Stimulated activated naive CD4-positive, alpha-beta T cell (primary cell): ENCODE measurements at places on chromosomes 1 and 21.

DNA sequence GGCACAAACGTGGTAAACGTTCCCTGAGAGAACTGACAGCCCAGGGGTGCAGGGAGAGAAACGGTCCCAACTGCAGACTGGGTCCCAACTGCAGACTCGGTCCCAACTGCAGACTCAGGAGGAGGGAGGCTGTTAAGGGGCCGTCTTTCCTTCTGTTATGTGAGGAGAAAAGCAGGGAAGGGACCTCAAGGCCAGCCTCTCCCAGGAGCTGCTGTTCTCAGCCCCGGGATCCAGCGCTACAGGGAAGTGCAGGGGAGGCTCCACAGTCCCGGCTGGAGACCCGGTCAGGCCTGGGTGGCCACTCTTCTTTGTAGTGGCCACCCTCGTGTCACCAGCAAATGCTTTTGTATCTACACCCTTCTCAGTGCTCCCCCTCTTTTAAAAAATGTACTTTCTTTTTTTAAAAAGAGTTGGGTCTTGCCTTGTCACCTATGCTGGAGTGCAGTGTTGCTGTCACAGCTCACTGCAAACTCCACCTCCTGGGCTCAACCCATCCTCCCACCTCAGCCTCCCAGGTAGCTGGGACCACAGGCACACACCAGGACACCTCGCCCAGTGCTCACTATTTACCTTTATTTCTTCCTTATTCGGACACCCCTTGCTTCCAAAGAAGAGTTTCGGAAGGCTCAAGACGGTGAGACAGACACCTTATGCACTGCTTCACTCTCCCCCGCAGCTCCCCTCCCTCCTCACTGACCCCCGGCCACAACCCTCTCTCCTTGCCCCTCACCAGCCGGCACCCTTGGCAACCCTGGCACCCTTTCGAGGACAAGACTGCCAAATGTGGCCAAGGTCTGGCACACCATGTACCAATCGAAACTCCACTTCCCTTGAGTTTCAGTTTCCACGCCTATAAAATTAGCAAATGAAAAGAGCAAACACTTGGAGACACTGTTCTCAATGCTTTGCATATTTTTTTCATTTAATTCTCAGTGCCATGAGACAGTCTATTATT is 21.8 kb downstream of the CAPN2 start:
- no peak for DNase-seq

GRCh38 chr1:21909787-21910503 is 27.2 kb downstream of the HSPG2 start:
- DNase-seq, result no peak

- DNase-seq, result no peak
Measured at GRCh38 chr1:207878939-207879338, 32.0 kb downstream of the CD34 start.

DNA sequence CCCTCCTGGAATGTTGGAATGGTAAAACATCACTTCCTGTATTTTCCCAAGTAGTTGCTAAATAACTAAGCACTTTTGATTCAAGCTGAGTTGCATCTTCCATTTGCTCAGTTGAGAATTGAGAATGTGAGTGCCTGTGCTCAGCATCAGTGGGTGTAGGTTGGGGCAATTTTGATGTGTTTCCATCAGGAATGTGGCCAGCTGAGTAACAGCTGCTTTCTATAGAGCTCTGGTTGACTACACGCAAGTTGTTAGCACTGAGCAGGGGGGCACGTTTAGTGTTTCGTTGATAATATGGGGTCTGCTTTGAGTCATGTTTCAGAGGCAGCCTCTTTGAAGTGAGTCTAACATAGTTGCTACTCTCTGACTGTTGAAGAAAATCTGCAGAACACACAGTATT is 41.5 kb downstream of the LRRC53 start:
- DNase-seq, result no peak

GRCh38 chr1:13707164-13707563 is 7.2 kb downstream of the PRDM2 start:
- no peak for DNase-seq

DNA sequence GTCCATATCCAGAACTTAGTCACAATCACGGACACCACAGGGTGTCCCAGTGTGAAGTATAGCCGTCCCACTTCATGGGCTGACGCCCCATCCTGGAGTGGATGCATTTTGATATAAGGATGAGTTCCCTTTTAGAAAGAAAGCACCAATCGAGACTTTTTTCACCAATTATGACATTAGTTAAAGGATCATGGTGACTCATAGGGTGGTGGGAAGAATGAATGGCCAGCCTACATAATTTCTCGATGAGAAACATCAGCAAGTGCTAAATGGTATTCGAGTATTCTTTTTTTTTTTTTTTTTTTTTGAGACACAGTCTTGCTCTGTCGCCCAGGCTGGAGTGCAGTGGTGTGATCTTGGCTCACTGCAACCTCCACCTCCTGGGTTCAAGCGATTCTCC is 38.5 kb upstream of the USP1 start:
- DNase-seq, result no peak

- DNase-seq, result no peak
Measured at GRCh38 chr1:56098946-56099345, 480.4 kb downstream of the PLPP3 start.

- no peak for DNase-seq
Measured at GRCh38 chr1:20753589-20753988, 21.1 kb upstream of the SH2D5 start.

DNA sequence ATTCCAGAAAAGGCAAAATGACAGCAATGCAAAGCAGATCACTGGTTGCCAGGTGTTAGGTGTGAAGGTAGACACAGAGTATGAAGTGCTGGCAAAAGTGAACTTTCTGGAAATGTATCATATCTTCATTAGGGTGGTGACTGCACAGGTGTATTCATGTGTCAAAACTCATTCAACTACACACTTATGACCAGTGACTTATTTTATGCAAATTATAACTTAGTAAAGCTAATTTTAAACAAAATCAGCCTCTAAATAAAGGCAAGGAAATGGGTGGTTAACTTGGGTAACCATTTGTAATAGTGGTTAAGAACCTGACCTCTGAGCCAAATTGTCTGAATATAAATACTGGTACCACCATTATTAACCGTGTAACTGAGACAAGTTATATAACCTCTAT is 7.4 kb downstream of the COP1 start:
- DNase-seq, result no peak
